ENCODE measurements at places on chromosomes 6 and 20.
A peak's percentile ranks its signal among the peaks of the same experiment; 100 is the strongest.

GRCh38 chr6:163356743-163357142 is 57.8 kb upstream of the QKI start:
- DNase-seq = no peak

- peak; percentile 62 for DNase-seq
These were observed 1.8 kb downstream of the PERP start for GRCh38 chr6:138105446-138105845.

DNA sequence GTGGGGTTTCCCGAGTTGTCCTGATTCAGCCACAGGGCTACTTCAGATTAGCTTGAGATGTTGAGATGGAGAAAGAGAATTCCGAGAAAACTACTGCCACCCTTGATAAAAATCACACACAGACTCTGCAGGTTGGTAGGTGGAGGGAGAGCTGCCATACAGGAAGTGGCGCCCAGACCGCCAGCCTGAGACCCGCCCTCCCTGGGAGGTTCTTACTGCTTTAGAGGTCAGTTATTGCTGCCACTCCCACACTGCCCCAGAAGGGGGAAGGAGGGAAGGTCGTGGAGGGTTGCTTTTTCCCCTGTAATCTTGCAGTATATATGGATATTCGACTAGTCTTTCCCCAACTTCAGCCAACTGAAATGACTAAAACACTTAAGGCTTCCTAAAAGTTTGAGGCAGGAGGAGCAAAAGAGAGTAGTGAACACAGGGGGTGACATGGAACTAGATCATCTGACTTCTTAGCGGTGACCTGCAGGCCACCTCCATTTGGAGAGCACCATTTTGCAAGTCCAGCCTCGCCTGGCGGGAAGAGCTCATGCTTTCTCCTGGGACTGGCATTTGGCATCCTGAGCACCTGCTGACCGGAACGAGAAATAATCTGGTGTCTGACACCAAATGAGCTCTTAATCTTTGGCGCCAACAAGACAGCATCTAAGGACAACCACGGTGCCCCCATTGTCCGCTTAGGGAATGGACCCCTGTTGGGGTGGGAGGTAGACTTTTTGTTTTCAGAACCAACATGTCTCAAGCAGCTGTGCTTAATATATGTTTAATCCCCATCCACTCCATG is 35.7 kb upstream of the SLC22A1 start:
- DNase-seq = no peak

- DNase-seq = no peak
These were observed 49.2 kb downstream of the SMPDL3A start for GRCh38 chr6:122838060-122838780.

DNA sequence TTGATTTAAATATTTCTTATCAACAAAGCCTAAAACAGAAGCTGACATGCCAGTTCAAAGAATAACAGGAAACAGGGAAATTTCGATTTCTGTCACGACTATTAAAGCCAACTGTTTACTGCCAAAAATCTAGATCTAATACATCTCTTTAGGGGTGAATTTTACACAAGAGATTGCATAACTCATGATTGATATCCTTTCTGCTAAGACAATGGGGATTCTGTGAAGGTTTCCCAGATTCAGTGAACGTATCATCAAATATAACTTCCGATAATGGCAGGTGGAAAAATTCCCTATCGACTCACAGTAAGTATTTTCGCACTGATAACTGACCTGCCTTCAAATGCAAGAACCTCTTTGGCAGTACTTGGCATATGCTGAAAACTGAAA is 42.9 kb downstream of the NHSL1 start:
- no peak for DNase-seq

DNA sequence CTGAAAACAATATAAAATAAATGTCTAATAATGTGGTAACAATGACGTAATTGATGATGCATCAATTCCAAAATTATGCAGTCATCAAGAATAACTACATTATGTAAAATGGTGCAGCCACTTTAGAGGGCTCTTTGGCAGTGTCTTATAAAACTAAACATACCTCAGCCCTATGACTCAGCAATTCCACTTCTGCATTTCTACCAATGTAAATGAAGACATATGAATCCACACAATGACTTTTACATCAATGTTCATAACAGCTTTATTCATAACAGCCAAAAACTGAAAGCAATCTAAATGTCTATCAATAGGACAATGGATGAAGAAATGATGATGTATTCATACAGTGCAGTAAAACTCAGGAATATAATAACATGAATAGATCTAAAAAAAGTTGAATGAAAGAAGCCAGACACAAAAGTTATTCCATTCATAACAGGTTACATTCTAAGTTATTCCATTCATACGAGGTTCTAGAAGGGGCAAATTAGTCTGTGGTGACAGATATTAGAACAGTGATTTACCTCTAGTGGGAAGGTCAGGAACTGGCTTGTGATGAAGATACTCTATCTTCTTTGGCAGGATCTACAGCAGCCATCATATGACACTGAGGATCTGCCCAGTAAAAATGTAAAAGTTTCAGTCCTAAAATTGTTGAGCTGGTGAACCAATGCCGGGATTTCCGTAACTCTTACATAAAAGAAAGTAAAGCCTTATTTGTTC is 396.1 kb downstream of the PLCB1 start:
- no peak for DNase-seq

DNA sequence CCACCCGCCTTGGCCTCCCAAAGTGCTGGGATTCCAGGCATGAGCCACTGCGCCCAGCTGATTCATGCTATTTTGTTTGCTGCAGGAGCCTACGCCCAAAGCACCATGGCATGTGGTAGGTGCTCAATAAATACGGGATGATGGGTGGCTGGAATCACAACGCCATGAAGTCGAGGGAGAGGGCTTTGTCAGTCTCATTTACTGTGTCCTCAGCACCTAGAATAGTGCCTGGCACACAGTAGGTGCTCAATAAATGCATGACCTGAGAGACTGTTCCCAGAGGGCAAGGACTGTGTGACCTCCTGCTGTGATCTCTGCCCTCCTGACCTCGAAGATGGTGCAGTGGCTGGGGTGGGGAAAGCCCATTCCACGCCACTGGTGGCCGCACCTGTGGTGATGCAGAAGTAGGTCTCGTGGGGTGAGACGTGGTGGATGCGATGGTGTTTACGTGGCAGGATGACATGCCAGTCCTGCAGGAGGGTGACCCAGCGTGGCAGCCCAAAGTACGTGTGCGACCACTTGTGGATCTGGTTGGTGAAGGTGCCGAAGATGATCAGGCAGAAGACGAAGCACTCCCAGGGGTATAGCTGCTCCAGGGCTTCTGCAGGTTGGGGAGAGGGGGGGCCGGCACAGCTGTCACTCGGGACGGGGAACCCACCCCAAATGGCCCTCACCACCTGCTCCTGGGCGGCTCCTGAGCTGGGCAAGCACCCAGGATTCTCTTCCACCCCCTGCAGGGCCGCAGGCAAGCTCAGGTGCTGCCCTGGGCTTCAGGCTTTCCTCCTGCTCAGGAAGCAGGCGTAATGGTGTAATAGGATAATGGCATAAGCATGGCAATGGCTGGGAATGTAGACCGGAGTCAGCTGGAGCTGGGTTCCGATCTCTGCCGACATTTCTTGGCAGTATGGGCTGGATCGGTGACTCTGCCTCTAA is 14.9 kb upstream of the UBE2V1 start:
- DNase-seq = no peak

DNA sequence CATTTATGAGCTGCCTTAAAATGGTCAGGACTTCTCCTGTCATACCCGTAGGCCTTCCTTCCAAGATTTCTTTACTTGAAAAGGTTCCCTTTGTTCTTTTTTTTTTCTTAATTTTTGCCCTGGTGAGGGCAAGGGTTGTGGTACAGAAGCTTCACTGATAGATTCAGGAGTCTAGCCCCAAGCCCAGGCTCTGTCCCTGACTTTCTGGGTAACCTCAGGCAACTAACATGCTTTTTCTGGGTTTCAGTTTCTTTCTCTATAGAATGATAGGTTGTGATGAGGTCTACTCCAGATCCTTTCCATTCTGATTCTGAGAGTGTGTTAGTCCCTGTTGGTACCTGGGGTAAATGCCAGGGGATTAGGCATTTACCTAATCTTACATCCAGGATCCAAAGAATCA is 21.2 kb downstream of the SNPH start:
- DNase-seq = no peak

DNA sequence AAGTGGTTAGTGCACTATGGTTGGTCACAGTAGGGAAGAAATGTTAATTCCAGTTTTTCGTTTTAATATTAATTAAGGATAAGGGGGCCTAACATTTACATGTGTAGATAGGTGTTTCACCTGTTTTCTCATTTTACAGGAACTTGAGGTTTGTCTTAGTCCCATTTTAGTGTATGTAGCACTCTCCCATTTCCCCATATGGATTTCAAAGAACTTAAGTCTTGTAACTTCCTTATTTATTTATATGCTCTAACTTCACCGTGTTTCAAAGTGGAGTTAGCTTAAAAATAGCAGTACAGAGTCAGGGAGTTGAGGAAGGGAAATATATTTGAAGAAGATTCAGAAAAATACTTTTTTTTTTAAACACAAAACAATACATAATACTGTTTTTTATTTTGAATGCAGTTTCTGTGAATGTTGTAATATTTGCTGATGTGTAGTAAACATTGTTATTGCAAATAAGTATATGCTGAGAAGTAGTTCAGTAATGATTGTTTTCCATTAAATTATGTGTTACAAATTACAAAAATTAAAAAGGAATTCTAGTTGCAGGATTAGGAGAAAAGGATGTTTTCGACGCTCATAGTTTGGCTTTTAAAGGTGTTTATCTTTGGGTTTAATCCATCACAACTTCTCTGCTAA is 3.5 kb downstream of the SCAF8 start:
- DNase-seq = no peak

GRCh38 chr20:59120491-59120890 is 43.1 kb upstream of the ZNF831 start:
- no peak for DNase-seq

- DNase-seq = no peak
These were observed 145.2 kb downstream of the SYCP2 start for GRCh38 chr20:59788196-59788735.

All from NCI-H1105 (cell line).